ENCODE measurements at places on chromosomes 6 and 20.
A peak's percentile ranks its signal among the peaks of the same experiment; 100 is the strongest.

GRCh38 chr6:21593927-21594415 lies 420 bp downstream of the SOX4 start:
- no peaks in the 10 kb centered on the region for H3K36me3 ChIP-seq
- peak overlapping the region; percentile 91 for H3K27ac ChIP-seq
- peaks cover 2% of the 10 kb centered on the region for H3K4me1 ChIP-seq
- no peaks in the 10 kb centered on the region for H3K27me3 ChIP-seq
- no peak for DNase-seq

- H3K27ac ChIP-seq: no peak overlapping the region
- no peaks in the 10 kb centered on the region for H3K4me1 ChIP-seq
- no peak overlapping the region for H3K4me3 ChIP-seq
- no peak for DNase-seq
- no peaks in the 10 kb centered on the region for H3K36me3 ChIP-seq
These were observed 19.6 kb upstream of the MRAP2 start for GRCh38 chr6:84013931-84014330.

GRCh38 chr6:151445482-151445881 lies 6.4 kb downstream of the RMND1 start:
- H3K4me3 ChIP-seq: no peak overlapping the region
- H3K27ac ChIP-seq: no peak overlapping the region
- no peak for DNase-seq
- H3K36me3 ChIP-seq: peaks cover 21% of the 10 kb centered on the region

DNA sequence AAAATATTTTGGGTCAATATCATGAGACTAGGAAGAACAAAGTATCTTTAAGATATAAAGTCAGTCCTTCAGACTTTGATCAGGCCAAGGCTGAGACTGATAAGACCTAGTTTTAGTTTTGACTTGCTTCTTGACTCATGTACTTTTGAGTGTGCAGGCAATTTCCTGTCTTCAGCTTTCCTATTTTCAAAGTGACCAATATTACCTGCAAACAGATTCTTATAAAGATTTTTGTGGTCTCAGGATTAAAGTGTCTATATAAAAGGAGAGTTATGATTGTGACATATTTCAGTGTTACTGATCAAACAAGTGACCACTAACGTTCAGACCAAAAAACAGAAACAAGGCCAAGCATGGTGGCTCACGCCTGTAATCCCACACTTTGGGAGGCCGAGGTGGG lies 36.0 kb upstream of the AKIRIN2 start:
- H3K4me3 ChIP-seq: no peak overlapping the region
- H3K4me1 ChIP-seq: no peaks in the 10 kb centered on the region
- DNase-seq: no peak
- H3K27me3 ChIP-seq: no peaks in the 10 kb centered on the region

- peaks cover 18% of the 10 kb centered on the region for H3K27me3 ChIP-seq
- no peak overlapping the region for H3K4me3 ChIP-seq
- no peak for DNase-seq
These were observed 2.6 kb downstream of the PTK7 start for GRCh38 chr6:43078691-43079090.

- no peaks in the 10 kb centered on the region for H3K36me3 ChIP-seq
- H3K4me3 ChIP-seq: peak overlapping the region; percentile 65
- H3K4me1 ChIP-seq: peaks cover 17% of the 10 kb centered on the region
- peaks cover 87% of the 10 kb centered on the region for H3K27me3 ChIP-seq
- no peak overlapping the region for H3K27ac ChIP-seq
These were observed 1.3 kb upstream of the FOXC1 start for GRCh38 chr6:1608222-1609040.

- H3K4me1 ChIP-seq: peaks cover 31% of the 10 kb centered on the region
- no peak for DNase-seq
- no peaks in the 10 kb centered on the region for H3K36me3 ChIP-seq
- H3K27me3 ChIP-seq: no peaks in the 10 kb centered on the region
These were observed 97.3 kb upstream of the NHSL1 start for GRCh38 chr6:138596591-138596990.

- no peak overlapping the region for H3K4me3 ChIP-seq
- H3K36me3 ChIP-seq: no peaks in the 10 kb centered on the region
- H3K4me1 ChIP-seq: no peaks in the 10 kb centered on the region
- DNase-seq: no peak
- H3K27ac ChIP-seq: no peak overlapping the region
- H3K27me3 ChIP-seq: no peaks in the 10 kb centered on the region
These were observed 48.1 kb upstream of the SLC17A4 start for GRCh38 chr6:25706314-25707014.

- no peak overlapping the region for H3K4me3 ChIP-seq
- no peaks in the 10 kb centered on the region for H3K27me3 ChIP-seq
- H3K36me3 ChIP-seq: no peaks in the 10 kb centered on the region
- peaks cover 14% of the 10 kb centered on the region for H3K4me1 ChIP-seq
These were observed 18.7 kb upstream of the PXDC1 start for GRCh38 chr6:3770023-3770720.

GRCh38 chr6:169890049-169890448 lies 138.6 kb downstream of the ERMARD start:
- no peaks in the 10 kb centered on the region for H3K4me1 ChIP-seq
- no peaks in the 10 kb centered on the region for H3K27me3 ChIP-seq
- DNase-seq: no peak
- no peaks in the 10 kb centered on the region for H3K36me3 ChIP-seq

DNA sequence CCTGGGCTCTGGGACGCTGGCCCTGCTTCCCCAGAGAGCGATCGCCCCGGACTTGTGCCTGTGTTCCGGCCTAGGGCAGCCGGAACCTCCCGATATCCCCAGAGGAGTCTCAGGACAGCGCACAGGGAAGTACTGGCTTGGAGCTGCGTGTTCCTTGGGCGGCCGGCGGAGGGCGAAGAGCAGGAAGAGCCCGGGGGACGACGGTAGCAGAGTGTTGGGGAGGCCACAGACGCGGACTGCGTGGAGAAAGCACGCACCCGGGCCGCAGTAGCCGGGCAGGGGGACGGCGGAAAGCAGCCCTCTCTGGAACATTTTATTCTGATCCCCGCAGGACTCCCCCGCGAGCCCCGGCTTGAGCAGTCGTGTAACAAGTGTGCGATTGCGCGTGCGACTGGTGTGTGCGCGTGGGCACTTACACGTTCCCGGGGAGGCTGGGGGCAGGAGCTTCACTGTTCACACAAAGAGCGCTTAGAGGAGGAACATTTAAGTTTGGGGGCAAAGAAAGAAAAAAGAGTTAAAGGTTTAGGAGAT lies 36.1 kb downstream of the NCR2 start:
- peak overlapping the region; percentile 75 for H3K27ac ChIP-seq
- H3K27me3 ChIP-seq: peaks cover 15% of the 10 kb centered on the region
- peaks cover 48% of the 10 kb centered on the region for H3K4me1 ChIP-seq
- H3K36me3 ChIP-seq: no peaks in the 10 kb centered on the region
- DNase-seq: peak; percentile 55

DNA sequence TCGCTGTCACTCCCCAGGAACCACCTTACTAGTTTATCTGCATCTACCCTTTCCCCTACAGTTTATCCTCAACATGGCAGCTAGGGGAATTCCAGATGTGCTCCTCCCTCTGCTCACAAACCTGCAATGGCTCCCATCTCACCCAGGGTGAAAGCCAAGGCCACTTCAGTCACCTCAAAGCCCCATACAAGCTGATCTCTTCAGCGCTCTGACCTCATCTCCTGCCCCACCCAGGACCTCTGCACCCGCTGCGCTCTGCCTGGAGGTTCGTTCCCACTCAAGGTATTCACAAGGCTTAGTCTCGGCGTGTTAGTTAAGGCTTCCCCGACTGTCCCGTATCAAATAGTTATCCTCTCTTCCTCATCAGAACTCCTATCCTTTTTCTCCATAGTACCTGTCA lies 28.6 kb upstream of the SPDEF start:
- H3K27me3 ChIP-seq: no peaks in the 10 kb centered on the region
- H3K4me1 ChIP-seq: peaks cover 3% of the 10 kb centered on the region
- H3K4me3 ChIP-seq: no peak overlapping the region
- no peaks in the 10 kb centered on the region for H3K36me3 ChIP-seq
- no peak overlapping the region for H3K27ac ChIP-seq
- DNase-seq: no peak

- no peak overlapping the region for H3K4me3 ChIP-seq
- H3K36me3 ChIP-seq: no peaks in the 10 kb centered on the region
- DNase-seq: no peak
- no peaks in the 10 kb centered on the region for H3K27me3 ChIP-seq
- H3K4me1 ChIP-seq: peaks cover 27% of the 10 kb centered on the region
These were observed 6.6 kb downstream of the HLA-B start for GRCh38 chr6:31350196-31351032.

- no peaks in the 10 kb centered on the region for H3K36me3 ChIP-seq
- peaks cover 41% of the 10 kb centered on the region for H3K4me1 ChIP-seq
- peak; percentile 56 for DNase-seq
- H3K27ac ChIP-seq: peak overlapping the region; percentile 96
- peak overlapping the region; percentile 74 for H3K4me3 ChIP-seq
- H3K27me3 ChIP-seq: no peaks in the 10 kb centered on the region
These were observed 471 bp downstream of the EZR start for GRCh38 chr6:158818581-158819212.

- peak overlapping the region; percentile 94 for H3K4me3 ChIP-seq
- no peaks in the 10 kb centered on the region for H3K4me1 ChIP-seq
- DNase-seq: no peak
- H3K27ac ChIP-seq: peak overlapping the region; percentile 99
- no peaks in the 10 kb centered on the region for H3K27me3 ChIP-seq
These were observed 1.0 kb upstream of the KIF13A start for GRCh38 chr6:17988422-17988944.

DNA sequence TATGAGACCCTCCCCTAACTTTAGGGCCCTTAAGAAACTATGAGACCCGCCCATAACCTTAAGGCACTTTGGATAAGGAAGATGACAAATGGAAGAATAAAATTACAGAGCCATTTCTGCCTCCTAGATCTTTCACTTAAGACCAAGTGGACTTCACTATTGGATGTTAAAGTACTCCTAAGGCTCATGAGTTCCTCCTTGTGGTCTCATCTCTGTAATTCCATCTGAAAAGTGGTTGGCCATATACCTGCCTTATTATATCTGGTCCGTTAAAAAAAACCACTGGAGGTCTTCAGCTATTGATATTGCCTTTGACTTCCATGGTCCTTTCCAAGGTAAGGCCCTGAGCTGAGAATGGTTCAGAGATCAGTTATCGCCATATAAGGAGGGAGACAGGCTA lies 310.3 kb downstream of the EYA4 start:
- DNase-seq: no peak
- no peak overlapping the region for H3K27ac ChIP-seq
- H3K27me3 ChIP-seq: no peaks in the 10 kb centered on the region
- no peak overlapping the region for H3K4me3 ChIP-seq

- peaks cover 37% of the 10 kb centered on the region for H3K4me1 ChIP-seq
- peak; percentile 63 for DNase-seq
- peak overlapping the region; percentile 5 for H3K4me3 ChIP-seq
- H3K27ac ChIP-seq: peak overlapping the region; percentile 28
These were observed 235.1 kb upstream of the ZNF217 start for GRCh38 chr20:53828682-53829254.

- DNase-seq: no peak
- H3K4me1 ChIP-seq: peaks cover 15% of the 10 kb centered on the region
- H3K27ac ChIP-seq: no peak overlapping the region
- no peaks in the 10 kb centered on the region for H3K36me3 ChIP-seq
These were observed 48.2 kb downstream of the SSR1 start for GRCh38 chr6:7264686-7265384.

GRCh38 chr20:2421247-2421646 lies 40.5 kb downstream of the TGM6 start:
- no peak overlapping the region for H3K27ac ChIP-seq
- H3K4me1 ChIP-seq: no peaks in the 10 kb centered on the region
- H3K4me3 ChIP-seq: no peak overlapping the region
- no peaks in the 10 kb centered on the region for H3K36me3 ChIP-seq

- no peak for DNase-seq
- H3K27me3 ChIP-seq: peaks cover 54% of the 10 kb centered on the region
- no peaks in the 10 kb centered on the region for H3K36me3 ChIP-seq
- H3K4me1 ChIP-seq: no peaks in the 10 kb centered on the region
- H3K4me3 ChIP-seq: no peak overlapping the region
These were observed 16.3 kb upstream of the FOXC1 start for GRCh38 chr6:1593286-1593957.

DNA sequence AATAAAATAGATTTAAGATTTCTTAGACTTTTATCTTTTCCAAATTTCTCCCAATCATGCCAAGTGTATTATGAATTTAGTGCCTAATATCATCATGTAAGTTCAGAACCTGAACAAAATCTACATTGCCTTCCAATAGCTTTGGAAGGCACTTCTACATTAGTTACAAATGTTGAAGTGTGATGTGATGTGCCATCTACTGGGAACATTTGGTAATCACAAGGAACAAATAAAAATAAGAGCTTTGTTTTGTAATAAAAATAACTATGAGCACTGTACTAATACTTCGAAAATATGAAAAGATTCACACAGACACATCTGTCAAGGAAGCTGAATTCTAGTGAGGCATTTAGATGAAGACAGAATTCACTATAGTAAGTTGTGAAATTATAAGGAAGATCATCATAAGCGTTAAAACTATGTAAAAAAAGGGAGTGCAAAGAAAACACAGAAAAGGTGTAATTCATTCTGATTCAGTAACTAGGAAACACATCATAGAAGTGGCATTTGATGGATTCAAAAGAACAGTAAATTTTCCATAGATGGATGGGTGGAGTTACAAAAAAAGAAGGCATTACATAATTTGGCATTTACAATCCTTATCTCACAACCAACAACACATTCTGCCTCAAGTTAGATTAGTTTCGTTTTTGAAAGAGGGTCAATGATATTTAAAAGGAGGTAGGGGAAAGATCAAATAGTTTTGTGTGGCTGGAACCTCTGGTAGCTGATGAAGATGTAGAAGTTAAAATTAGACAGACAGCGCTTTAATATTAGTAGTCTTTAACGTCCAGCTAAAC lies 161.0 kb downstream of the ASCC3 start:
- H3K4me1 ChIP-seq: peaks cover 7% of the 10 kb centered on the region
- peak overlapping the region; percentile 11 for H3K4me3 ChIP-seq
- no peak overlapping the region for H3K27ac ChIP-seq
- H3K27me3 ChIP-seq: no peaks in the 10 kb centered on the region
- DNase-seq: no peak

- no peaks in the 10 kb centered on the region for H3K36me3 ChIP-seq
- H3K27me3 ChIP-seq: no peaks in the 10 kb centered on the region
- DNase-seq: no peak
- H3K4me1 ChIP-seq: peaks cover 52% of the 10 kb centered on the region
These were observed 28.0 kb upstream of the PTGIS start for GRCh38 chr20:49595811-49596561.

DNA sequence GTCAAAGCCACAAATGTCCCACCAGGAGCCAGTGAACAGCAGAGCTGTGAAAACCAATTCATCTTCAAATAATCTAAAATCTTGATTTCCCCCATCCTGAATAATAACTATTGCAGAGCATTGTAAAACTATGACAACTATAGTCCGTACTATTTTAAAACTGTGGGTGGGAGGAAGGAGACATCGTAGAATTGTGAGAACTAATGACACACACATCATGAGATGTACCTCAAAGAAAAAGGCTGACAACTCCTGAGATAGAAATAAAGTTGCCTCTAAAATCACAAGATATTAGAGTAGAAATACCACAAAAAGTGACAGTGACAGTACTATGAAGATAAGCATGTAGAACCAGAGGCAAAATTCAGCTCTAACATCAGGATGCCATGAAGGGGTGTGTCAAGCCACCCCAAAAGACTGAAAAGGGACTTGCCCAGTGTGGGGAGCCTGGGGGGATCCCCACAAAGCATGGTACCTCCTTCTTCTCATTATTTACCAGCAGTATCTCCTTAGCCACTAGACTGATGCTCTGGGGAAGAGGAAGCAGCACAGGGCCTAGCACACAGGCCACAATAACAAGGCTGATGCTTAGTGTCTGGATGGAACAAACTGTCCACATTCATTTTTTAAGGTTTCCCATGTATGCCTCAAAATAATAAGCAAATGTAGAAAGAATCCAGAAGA lies 13.4 kb downstream of the NAPB start:
- no peaks in the 10 kb centered on the region for H3K36me3 ChIP-seq
- no peak for DNase-seq
- no peak overlapping the region for H3K4me3 ChIP-seq
- H3K27ac ChIP-seq: no peak overlapping the region
- H3K4me1 ChIP-seq: no peaks in the 10 kb centered on the region
- no peaks in the 10 kb centered on the region for H3K27me3 ChIP-seq
